ENCODE measurements at places on chromosomes 3 and 15.

GRCh38 chr15:98289747-98290146, 329.2 kb downstream of the ARRDC4 start:
- peak; percentile 35 for DNase-seq

DNA sequence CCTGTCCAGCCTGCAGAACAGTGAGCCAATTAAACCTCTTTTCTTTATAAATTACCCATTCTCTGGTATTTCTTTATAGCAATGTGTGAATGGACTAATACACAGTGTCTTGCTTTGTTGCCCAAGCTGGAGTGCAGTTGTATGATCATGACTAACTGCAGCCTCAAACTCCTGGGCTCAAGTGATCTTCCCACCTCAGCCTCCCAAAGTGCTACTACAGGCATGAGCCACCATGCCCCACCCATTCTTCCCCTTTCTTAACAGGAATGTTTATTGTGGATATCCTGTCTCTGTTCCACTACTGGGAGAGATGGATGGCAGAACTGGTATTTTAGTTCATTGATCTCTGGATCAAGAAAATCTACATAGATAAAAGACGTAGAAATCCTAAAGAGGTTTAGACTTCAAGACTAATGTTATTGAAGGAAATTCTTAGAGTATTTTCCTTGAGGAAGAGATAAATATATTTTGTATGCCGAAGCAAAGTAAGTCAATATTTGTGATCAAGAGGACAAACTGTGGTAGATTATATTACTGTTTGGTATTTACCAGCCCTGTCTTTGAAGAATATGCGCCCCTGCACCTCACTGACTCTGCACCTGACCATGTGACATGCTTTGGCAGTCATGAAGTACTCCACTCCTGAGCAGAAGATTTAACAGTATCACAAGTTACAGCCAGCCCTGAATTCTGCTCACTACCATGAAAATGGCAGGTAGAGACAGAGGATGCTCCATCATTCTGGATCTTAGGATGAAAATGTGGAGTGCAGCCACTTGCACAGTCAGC, 42.9 kb downstream of the UACA start:
- DNase-seq: peak; percentile 32

GRCh38 chr3:150798122-150798618, 35.2 kb upstream of the SIAH2 start:
- peak; percentile 51 for DNase-seq

GRCh38 chr3:24249523-24249922, 245.1 kb downstream of the THRB start:
- no peak for DNase-seq

GRCh38 chr15:23538648-23539047, 26.8 kb upstream of the MKRN3 start:
- no peak for DNase-seq

All from mesendoderm (in vitro differentiated cells).